ENCODE measurements at places on chromosomes 12 and 14.

GRCh38 chr14:75650253-75651058 lies 10.2 kb downstream of the ERG28 start:
- no peak for DNase-seq

DNA sequence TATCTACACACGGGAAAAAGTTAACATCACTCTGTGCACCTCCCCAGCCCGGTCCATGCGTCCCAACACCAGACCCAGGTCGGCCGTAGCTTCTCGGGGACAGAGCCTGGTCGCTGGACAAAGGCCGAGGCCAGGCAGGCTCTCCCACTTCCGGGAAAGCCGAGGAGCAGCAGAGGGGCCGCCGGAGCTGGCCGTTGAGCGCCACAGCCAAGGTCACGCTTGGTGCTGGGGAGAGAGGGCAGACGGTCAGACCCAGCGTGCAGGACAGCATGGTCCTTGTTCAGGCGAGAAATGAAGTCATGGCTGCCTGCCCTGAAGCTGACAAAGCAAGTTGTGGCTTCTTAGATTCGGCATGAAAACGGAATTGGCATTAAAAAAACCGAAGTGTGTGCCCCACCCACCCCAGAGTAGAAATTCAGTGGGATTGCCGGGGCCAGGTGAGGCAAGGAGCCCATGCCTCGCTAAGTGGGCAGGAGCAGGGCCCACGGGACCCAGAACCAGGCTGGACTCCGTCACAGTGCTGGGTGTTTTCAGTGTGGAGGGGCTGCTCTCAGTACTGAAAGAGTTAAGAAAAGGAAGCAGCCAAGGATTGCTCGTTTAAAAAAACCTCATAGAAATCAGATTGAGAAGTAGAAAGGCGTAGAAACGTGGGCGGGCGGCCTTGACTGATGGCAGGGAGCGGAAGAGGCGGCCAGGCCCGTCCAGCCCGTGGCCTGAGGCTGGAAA lies 4.3 kb downstream of the ARL6IP4 start:
- no peak for DNase-seq

- no peak for DNase-seq
Measured at GRCh38 chr12:5577741-5578140, 145.8 kb downstream of the NTF3 start.

GRCh38 chr14:70186900-70187451 lies 1.8 kb downstream of the SLC8A3 start:
- no peak for DNase-seq

DNA sequence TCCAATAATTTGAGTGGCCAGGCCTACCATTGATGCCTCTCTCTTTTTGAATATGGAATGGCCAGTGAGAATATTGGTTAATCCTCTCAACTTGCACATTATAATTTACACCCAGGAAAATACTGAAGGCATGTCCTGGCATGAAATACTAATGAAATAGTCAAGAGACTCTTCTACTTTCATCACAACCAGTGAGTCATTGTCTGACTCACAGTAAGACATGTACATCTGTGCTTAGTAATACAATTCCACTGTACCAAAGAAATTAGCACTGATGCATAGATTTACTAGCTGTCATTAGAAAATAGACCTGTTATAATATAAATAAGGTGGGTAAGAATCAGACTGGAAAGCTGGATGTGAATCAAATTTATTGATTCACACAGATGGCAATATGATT lies 31.6 kb downstream of the KCNC2 start:
- no peak for DNase-seq

GRCh38 chr12:87809916-87810315 lies 219.3 kb downstream of the C12orf50 start:
- no peak for DNase-seq

- DNase-seq: no peak
Measured at GRCh38 chr12:62273724-62274380, 13.6 kb downstream of the USP15 start.

DNA sequence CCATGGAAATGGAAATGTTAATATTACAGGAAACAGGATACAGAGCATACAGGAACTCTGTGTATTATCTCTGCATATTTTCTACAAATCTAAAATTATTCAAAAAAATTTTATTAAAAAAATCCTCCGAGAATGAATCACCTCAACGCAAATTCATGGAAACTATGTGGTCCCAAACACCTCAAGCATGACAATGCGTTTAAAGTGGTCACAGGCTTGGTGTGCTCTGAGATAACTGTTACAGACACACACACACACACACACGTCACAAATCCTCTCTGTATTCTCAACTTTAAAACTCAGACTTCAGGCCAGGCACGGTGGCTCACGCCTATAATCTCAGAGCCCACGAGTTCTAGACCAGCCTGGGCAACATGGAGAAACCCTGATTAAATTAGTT lies 45.3 kb upstream of the MTERF2 start:
- no peak for DNase-seq

DNA sequence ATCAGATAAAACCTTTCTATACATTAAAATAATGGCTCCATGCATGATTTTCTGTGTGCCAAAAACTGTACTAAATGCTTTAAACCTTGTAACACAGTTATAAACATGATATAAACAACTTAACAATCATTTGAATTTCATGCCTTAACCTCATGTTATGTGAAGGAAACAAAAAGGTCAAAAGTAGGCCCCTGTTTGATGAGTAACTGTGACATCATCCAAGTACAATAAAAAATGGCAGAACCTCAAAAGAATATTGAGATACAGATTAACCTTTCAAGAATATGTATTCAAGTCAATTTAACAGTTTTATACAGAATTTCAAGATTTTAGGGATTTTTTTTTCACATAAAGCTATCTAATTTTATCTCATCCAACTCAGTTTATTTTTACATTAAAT lies 310.7 kb upstream of the DCN start:
- no peak for DNase-seq

DNA sequence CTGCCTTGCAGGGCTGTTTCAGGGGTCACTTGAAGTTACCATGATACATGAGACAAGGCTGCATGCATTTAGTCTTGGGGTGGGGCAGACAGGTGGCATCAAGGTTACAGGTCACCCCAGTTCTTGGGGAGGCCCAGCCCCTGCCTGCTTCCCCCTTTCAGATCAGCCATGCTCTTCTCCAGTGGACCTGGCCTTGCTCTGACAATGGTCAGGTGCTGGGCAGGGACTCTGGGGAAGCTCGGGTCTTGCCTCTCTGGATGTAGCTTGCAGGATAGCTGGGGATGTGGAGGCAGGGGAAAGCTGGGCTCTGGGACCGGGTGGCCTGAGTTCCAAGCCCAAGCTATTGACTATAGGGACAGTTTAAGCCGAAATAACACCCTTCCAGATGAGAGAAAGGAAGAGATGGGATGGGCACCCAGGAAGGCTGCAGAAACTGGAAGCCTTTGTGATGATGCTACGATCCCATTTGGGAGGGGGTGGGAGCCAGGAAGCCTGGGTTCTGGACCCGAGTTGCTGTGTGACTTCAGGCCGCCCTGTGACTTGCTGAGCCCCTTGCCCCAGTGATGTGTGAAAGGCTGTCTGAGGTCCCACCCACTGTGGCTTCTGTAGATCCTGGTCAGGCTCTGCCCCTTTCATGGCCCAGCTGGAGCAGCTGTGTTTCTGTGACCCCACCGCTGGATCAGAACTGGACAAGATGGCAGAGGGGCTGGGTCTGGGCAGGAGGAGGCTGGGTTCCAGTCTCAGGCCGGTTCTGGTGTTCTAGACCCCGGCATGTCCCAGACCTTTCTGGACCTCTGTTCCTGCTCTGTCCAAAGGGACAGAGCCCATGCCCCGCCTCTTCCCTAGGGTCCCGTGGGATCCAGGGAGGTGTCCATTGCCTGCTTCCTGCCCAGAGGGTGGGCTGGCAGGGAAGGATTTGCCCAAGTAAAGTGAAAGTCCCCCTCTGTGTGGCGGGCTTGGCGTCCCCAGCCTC lies 2.1 kb downstream of the TNFAIP2 start:
- no peak for DNase-seq

DNA sequence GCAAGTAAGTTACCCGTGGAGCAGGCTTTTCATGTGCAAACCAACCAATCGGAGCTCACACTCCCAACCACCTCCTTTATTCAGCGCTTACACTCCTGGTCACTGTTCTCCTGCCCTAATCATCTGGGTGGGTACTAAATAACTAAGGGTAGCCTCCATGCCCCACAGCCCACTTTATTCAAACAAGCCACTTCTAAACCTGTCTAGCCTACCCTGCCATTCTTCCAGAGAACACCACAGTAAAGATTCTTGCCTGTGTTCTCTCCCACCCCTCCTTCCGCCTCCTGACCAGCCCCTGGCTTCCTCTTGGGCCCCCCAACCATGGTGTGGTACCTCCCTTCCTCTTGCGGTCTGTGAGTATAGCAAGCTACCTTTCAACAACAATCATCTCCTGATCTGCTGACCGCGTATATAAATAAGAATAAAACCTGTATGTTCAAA lies 581.9 kb downstream of the VRK1 start:
- DNase-seq: no peak

GRCh38 chr14:101504096-101504948 lies 57.0 kb upstream of the DIO3 start:
- DNase-seq: no peak

GRCh38 chr12:50110762-50111351 lies 1.2 kb upstream of the COX14 start:
- DNase-seq: no peak

DNA sequence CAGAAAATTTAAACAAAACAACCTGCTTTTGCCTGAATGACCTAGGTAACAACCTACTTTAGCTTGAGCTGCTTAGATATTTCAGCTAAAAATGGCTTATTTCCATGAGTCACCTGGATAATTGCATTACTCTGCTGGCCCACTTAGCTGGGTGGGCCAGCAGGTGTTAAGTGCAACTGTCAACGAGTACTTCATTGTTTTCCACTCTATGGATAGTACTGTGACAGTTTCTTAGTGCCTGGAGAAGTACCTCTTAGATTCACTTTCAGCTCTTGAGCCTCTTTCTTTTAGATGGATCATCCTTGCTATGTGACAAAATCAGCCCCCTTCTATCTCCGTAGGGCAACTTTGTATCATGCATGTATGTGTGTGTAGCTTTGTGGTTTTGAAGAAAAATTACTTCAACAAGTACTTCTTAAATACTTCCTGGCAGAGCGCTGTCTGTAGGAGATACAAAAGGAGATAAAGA lies 368.2 kb upstream of the ATP2B1 start:
- no peak for DNase-seq

DNA sequence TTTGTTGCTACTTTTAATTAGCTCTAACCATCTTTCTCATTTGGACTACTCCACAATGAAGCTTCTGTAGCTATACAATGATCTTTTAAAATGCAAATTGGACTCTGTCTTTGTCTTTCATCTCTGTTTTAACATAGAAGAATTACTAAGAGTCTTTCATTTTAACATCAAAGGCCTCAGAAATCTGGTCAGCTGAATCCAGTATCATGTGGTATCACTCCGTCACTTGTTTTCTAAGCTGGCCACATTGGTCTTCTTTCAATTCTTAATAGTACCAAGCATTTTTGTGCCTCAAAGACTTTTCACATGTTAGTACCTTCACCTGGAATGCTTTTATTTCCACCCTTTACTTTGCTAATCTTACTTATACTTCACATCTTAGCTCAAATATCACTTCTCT lies 95.5 kb upstream of the SLC16A7 start:
- no peak for DNase-seq

GRCh38 chr12:1934831-1935230 lies 16.4 kb upstream of the CACNA2D4 start:
- no peak for DNase-seq

GRCh38 chr12:110343114-110343513 lies 60.4 kb downstream of the ANAPC7 start:
- DNase-seq: no peak

GRCh38 chr12:88944397-88944796 lies 364.1 kb upstream of the KITLG start:
- DNase-seq: no peak

DNA sequence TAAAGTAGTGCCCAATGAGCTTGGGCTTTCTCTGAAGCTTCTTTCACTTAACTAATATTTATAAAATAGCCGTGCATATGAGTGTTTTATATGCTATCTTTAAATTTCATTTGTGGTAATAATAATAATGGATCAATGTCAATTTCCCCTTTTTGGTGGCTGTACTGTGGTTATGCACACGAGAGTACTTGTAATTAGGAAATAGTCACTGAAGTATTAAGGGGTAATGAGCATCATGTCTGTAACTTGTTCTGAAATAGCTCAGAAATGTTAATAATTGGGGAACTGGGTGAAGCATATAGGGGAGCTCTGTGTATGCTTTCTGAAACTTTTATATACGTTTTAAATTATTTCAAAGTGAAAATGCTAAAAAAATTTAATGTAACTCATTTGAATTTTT lies 7.0 kb upstream of the RNASE8 start:
- no peak for DNase-seq

DNA sequence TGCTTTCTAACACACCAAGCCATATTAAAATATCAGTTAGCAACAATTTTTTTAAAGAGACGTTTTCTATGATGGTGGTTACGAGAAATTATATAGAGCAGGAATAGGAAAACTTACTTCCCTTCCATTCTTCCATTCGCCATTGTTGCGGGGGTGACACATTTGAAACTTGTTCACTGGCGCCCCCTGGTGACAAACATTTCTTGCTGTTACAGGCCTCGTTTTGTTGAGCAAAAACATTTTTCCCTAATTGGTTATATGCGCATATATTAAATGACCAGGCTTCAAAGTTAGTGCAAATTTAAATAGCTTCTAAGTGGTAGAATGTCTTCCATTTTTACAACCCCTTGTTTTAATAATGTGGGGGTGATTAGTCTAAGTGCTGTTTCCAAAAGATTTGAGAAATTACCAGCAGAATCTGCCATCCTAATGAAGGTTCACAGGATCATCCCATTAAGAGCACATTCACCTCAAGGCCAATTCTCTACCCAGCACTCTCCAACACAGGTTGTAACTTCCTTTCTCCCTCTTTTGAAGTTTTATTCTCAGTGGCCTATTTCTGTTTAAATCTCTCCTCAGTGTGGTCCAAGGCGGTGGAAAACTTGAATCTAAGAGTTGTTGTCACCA lies 1124.7 kb downstream of the FLRT2 start:
- peak; percentile 72 for DNase-seq

DNA sequence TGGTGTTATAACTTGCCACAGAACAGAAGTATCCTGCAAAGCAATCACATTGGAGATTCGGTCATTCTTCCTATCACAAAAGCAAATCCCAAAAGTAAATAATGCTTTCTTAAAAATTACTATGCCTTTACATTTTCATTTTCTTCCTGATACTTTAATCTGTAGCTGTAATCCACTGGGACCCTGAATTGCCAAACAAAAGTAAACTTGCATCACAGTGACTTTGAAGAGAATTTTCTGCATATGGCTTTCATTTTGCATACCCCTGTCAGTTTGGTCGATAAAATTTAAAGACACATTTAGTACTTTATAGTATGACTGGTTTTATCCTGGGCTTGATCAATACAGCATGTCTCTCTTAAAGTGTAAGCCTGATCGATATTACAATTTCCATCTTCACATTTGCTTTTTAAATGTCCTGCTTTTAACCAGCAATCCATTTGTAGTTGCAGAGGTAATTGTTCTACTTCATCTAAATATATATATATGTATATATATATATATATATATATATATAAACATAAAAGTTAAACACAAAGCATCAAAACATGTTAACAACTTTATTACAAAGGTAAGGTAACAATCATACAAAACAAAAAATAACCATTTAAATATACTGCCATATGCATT lies 53.7 kb upstream of the PLEKHA5 start:
- no peak for DNase-seq

Measured in iPS DF 6.9 (cell line).